A549 treated with CORT108297 at 1 μM for 4 hours (cell line): ENCODE measurements at places on chromosomes 16 and 17. TPM values are rescaled to one million over a fixed set of nuclear protein-coding genes. Genes with fewer than 3 reads are reported as not detected.

Gene CEP20
- total RNA-seq: 37.6 to 51.6 TPM (median 41.3 TPM) in 5 replicates

Gene HS3ST3A1
- 0.10 to 0.21 TPM (median 0.14 TPM) in 4 of 5 replicates, not detected in the other for total RNA-seq

Gene THUMPD1
- 20.5 to 27.1 TPM (median 22.2 TPM) in 5 replicates for total RNA-seq

Gene GAST
- total RNA-seq: 0.21 to 0.34 TPM in 2 of 5 replicates, not detected in the others

Gene TXNL4B
- total RNA-seq: 16.5 to 23.8 TPM (median 22.7 TPM) in 5 replicates

Gene LGALS9B
- total RNA-seq: not detected in 5 replicates

Gene MT1M
- total RNA-seq: not detected in 5 replicates

Gene LGALS3BP
- total RNA-seq: 74.5 to 89.6 TPM (median 82.6 TPM) in 5 replicates

Gene SLC38A8
- total RNA-seq: not detected in 5 replicates

Gene SLC5A10
- total RNA-seq: 0.12 to 0.38 TPM (median 0.20 TPM) in 5 replicates

Gene ARL5C
- total RNA-seq: not detected in 5 replicates

Gene MYL4
- 0.18 to 0.23 TPM in 2 of 5 replicates, not detected in the others for total RNA-seq

Gene CES3
- 1.8 to 2.3 TPM (median 2.1 TPM) in 5 replicates for total RNA-seq

Gene EMC6
- 122 to 168 TPM (median 162 TPM) in 5 replicates for total RNA-seq

Gene KCNAB3
- 1.7 to 3.1 TPM (median 2.6 TPM) in 5 replicates for total RNA-seq

Gene FBXW10
- total RNA-seq: 0.92 to 1.7 TPM (median 1.3 TPM) in 5 replicates

Gene KRTAP2-2
- total RNA-seq: not detected in 5 replicates

Gene TNFRSF12A
- 461 to 723 TPM (median 621 TPM) in 5 replicates for total RNA-seq

Gene ZNF764
- 4.5 to 6.9 TPM (median 6.6 TPM) in 5 replicates for total RNA-seq

Gene NOD2
- total RNA-seq: 0.11 TPM in 1 of 5 replicates, not detected in the others

Gene KRT15
- 2.8 to 5.0 TPM (median 4.0 TPM) in 5 replicates for total RNA-seq

Gene SPATA32
- 0.14 to 0.22 TPM (median 0.18 TPM) in 5 replicates for total RNA-seq

Gene MAP2K6
- 7.4 to 10.8 TPM (median 9.4 TPM) in 5 replicates for total RNA-seq
